ENCODE measurements at places on chromosomes 3 and 15.

DNA sequence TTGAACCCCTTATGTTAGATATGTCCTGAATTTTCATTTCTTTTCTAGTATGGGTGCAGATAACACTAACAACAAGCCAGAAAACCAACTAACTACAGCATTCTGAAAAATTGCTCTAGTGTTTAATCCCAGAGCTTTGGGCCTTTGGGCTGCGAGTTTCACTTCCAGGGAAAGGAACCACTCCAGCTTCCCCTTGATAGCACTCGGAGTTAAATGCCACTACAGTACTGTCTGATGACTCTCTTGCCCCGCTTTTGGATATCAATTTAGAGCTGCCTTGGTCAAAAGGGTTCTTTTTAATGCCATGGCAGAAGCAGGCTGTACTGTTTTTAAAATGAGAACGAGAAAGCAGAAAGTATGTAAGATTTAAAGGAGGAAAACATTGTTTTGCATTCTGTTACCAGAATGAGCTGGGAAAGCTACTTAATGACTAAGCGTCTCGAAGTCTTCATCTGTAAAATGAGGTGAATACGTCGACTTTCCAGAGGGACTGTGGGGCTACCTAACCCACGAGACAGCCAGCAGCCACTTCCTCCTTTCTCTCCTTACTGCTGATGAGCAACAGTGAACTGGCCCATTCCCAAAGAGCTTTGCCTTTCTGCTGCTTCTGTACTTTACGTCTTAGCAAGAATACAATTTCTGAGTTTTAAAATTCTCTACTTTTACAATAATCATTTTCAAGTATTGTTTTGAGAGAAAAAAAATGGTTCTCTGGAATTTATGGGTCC is 299.3 kb upstream of the LYSMD4 start:
- peak; percentile 8 for DNase-seq

DNA sequence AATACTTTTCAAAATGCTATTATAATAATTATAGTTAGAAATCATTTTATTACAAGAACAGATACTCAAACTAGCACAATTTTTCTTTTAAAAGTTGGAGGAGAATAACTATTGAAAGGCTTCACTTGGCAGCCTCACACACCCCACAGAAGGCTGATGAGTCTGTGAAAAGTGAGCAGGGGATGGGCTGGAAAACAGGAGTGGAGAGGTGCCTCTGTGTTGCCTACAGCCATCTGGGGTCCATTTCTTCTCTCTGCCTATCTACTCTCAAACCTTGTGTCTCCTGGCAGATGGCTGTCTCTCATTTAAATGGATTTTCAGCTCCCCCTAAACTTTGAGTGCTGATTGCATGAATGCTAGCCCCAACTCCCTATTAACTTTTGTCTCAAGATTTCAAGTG is 230.8 kb downstream of the CLSTN2 start:
- DNase-seq, result no peak

DNA sequence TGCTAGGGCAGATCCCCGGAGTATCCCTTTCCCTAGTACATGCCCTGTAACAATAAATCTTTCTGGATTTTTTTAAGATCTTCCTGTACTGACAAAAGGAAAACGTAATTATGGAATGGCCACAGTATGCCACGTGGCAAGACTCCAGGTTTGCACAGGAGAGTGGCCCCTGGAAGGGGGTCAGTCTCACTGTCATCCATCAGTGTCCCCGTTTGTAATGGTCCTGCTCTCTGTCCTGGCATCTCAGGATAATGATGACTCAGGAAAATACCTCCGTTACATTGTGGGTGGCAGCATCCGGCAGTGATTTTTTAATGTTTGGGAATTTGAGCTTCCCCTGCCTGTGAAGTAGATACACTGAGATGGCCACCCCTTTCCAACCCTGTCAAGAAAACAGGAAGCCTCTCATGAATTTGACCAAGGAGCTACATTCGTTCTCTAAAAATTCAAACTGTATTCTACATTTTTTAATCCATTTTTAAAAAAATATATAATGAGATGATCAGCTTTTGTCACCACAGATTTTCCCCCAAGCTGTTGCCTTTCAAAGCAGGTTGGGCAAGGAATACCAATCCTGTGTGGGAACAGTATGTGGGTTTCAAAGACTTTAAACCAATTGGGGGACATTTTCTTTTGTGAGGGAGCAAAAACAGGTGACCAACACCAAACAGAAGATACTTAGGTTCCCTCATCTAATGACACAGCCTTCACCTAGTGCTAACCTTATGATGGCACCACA is 110.4 kb downstream of the C3orf70 start:
- DNase-seq, result no peak

DNA sequence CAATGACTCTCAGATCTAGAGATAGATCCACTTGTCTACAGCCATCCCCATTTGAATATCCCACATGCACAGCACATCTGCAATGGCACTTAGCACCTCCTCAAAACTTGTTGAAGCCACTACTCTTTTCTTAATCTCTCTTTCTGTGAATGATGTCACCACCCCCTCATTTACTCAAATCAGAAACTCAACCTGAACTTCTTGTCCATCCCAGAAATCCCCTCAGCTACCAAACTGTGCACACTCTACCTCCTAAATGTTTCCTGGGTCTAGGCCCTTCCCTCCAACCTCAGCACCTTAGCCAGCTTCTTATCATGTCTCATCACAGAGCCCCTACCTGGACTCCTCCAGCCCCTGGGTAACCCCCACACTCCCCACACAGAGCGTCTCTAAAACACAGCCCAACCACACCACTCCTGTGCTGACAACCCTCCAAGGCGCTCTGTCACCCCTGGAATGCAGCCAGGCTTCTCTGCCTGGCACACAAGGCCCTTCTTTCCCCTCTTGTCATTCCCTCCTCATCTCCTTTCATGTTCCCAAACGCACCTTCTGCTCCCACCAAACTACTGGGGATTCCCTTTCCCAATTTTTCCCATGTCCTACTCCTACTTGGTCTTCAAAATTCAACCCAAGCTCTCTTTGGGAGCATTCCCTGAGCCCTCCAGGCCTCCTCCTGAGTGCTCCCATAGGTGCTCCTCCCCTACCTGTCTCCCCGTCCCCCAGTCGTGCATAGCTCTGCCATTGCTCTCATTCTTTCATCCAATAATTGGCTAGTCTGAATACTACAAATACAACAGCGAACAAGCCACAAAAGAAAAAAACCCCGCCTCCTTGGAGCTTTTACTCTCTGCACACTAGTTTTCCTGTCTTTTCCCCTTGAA is 39.8 kb upstream of the ZBTB38 start:
- DNase-seq, result no peak

GRCh38 chr15:65869954-65870871 is 922 bp downstream of the RAB11A start:
- DNase-seq, result peak; percentile 49

DNA sequence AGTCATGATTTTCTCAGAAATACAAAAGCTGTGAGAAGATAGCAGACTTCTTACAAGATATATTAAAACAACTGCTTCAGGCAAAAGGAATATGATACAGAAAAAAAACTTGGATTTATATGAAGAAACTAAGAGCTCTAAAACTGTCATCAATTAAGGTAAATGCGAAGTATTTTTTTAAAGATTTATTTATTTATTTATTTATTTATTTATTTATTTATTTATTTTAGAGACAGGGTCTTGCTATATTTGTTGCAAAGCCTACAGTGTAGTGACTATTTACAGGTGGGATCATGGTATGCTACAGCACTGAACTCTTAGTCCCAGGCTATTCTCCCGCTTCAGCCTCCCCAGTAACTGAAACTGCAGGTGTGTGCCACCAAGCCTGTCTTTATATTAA is 274.3 kb upstream of the BCHE start:
- no peak for DNase-seq

- DNase-seq, result no peak
Measured at GRCh38 chr3:39322936-39323335, 6.6 kb upstream of the CCR8 start.

DNA sequence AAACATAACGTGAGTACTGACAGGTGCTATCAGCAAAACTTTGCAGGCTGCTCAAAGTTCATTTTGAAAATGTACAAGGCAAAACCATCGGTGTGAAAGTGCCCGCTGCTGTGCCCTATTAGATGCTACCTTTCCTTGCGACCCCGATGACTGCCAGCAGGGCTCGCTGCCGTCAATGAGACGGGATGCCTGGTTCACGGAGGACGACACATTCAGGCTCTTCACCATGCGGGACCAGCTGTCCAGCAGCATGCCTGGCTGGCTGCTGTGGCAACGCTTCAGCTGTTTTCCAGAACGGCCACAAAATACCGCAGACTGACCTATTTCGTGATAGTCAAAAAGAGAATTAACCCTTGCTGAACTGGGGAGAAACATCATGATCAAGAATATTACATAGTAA is 92.7 kb upstream of the OCA2 start:
- peak; percentile 73 for DNase-seq

- peak; percentile 48 for DNase-seq
Measured at GRCh38 chr3:126270145-126270811, 86.9 kb downstream of the KLF15 start.

- DNase-seq, result no peak
Measured at GRCh38 chr3:73616056-73616455, 8.7 kb downstream of the PDZRN3 start.

GRCh38 chr3:178585454-178585853 is 49.2 kb downstream of the KCNMB2 start:
- no peak for DNase-seq

DNA sequence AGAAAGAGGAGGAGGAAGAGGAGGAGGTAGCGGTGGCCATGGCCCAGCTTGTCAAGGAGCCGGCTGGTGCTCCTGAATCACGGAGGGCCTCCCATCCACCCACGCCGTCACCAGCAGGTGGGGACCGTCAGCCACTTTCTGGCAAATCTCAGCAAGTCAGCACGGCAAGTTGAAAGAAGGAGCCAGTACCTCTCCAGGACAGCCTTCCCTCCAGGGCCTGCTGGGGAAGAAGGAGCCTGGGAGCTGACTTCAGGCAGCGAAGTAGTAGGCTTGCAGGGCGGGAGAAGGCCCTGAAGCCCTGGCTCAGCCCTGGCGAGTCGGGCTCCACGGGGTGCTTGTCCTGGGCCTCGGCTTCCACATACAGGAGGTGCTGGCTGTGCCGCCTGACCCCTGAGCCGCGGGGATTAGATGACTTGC is 99.2 kb upstream of the TRPM1 start:
- DNase-seq, result peak; percentile 70

- no peak for DNase-seq
Measured at GRCh38 chr3:45564172-45564571, 30.4 kb upstream of the LIMD1 start.

DNA sequence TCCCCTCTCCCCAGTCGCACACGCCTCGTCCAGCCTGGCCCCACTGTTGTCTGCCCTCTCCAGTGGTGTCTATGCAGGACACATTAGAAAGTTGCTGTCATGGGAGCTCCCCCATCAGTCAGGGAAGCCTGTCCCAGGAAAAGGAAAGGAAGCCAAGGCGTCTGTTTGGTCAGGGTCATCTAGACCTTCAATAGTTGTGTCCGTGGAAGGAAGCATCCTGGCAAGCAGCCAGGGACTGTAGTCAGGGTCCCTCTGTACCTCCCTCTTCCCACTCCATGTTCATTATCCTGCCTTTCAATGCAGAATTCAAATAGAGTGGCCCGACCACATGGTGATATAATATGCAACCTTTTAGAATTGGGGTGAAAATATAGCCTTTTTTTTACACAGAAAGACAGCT is 60.7 kb upstream of the RAB6B start:
- DNase-seq, result no peak

- DNase-seq, result no peak
Measured at GRCh38 chr3:158958873-158959272, 157.0 kb downstream of the MFSD1 start.

DNA sequence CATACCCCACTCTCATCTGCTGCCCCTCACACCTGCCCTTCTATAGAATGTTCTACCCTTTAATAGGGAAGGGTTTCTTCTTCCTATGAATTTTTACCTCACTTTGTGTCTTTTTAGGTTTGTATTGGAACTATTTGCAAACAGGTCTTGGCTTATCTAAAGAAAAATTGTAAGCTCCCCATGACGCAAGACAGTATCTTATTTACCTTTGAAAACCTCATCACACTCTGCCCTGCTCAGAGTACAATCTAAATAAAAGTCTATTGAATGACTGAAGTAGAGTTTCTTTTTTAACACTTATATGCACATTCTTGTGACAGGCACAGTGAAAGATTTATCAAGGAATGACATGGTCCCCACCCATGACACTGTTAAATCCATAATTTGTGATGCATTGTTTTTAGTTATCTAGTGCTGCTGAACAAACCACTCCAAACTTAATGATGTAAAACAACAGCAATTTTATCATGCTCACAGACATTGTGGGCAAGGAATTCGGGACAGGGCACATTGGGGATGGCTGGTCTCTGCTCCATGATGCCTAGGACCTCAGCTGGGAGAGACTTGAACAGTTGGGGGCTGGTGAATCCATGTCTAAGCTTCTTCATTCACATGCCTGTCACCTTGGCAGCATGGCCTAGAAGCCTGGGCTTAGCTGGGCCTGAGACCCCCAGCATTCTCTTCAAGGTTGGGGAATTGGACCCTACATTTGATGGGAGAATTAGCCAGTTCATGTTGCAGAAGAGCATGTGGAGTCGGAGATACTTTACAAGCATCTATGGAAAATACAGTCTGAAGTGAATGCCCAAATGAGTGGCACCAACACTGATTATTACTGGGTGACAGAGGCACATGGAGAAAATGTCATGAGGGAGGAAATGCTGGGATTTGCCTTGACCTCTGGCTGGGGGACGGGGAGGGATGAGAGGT is 252.2 kb upstream of the CTDSPL start:
- no peak for DNase-seq

DNA sequence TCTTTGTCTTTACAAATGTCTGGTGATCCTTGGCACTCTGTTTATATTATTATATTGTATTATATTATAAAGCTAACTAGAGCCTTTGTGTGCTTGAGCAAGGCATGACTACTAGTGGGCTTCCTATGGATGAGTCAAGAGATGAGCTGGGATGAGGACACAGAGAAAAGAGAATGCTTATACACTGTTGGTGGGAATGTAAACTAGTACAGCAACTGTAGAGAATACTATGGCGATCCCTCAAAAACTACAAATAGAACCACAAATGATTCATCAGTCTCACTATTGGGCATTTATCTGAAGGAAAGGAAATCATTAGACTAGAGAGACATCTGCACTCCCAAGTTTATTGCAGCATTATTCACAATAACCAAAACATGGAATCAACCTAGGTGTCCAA is 40.8 kb upstream of the MED12L start:
- DNase-seq, result peak; percentile 5

GRCh38 chr3:194323785-194324735 is 27.1 kb downstream of the CPN2 start:
- peak; percentile 63 for DNase-seq

- DNase-seq, result no peak
Measured at GRCh38 chr3:189455641-189456417, 175.4 kb upstream of the TP63 start.

- peak; percentile 55 for DNase-seq
Measured at GRCh38 chr15:43854801-43855200, 28.0 kb downstream of the WDR76 start.

All from fibroblast of pulmonary artery (primary cell).